A549 treated with AZD2906 at 1 μM for 4 hours (cell line): ENCODE measurements at places on chromosomes 16 and 17. TPM values are rescaled to one million over a fixed set of nuclear protein-coding genes. Genes with fewer than 3 reads are reported as not detected.

The IGF2BP1 gene
- 52.8 to 81.7 TPM (median 76.0 TPM) in 5 replicates for total RNA-seq

The PSMD11 gene
- 159 to 232 TPM (median 168 TPM) in 5 replicates for total RNA-seq

The LRRC46 gene
- 2.7 to 3.7 TPM (median 3.2 TPM) in 5 replicates for total RNA-seq

The ZG16 gene
- not detected in 5 replicates for total RNA-seq

The CTRL gene
- total RNA-seq: 1.2 to 1.9 TPM (median 1.5 TPM) in 5 replicates

The CCL16 gene
- total RNA-seq: not detected in 5 replicates

The TMEM220 gene
- total RNA-seq: 2.0 to 3.8 TPM (median 2.7 TPM) in 5 replicates

The TNFSF13 gene
- total RNA-seq: 0.49 to 1.1 TPM (median 0.68 TPM) in 5 replicates

The HEXIM2 gene
- 13.0 to 18.2 TPM (median 14.8 TPM) in 5 replicates for total RNA-seq

The SNAI3 gene
- total RNA-seq: 0.13 to 0.24 TPM (median 0.16 TPM) in 5 replicates

The TEX14 gene
- total RNA-seq: 0.22 to 0.33 TPM (median 0.32 TPM) in 5 replicates

The KAT8 gene
- 44.4 to 51.1 TPM (median 49.2 TPM) in 5 replicates for total RNA-seq
